ENCODE measurements at places on chromosomes 1 and 21.

DNA sequence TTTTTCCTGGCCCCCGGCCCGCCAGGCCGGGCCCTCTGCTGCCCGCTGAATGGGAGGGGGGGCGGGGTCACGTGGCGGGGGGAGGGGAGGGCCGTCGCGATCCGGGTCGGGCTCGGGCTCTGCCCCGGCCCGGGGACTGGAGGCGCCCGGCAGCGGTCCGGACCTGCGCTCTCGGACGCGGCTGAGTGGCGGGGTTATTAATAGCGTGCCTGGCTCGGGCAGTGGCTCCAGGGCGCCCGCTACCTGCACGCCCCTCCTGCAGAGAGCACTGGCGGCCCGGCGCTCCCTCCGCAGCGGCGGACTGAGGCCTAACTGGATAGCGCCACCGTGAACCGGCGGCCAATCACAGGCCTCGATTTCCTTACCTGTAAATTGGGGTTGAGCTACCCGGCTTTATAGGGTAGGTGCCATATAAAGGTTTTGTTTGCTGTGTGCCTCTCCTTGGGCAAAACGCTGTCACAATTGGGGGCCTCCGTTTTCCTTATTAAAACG lies 28.1 kb downstream of the AHDC1 start:
- DNase-seq: no peak

DNA sequence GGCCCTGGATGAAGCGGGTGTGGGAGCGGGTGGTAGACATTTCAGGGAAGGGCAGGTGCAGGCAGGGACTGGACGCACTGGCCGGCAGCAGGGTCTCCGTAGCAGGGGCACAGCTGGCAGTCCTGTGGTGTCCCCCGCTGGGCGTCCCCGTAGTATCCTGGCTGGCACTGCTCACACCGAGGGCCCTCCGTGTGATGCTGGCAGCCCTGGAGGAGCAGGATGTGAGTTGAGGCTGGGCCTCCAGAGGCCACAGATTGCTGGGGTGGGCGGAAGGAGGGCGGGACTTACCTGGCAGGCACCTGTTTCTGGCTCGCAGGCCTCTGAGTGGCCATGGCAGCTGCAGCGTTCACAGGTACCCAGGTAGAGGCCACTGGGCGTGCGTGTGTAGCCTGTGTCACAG lies 62.3 kb downstream of the LDLRAD2 start:
- DNase-seq: no peak

DNA sequence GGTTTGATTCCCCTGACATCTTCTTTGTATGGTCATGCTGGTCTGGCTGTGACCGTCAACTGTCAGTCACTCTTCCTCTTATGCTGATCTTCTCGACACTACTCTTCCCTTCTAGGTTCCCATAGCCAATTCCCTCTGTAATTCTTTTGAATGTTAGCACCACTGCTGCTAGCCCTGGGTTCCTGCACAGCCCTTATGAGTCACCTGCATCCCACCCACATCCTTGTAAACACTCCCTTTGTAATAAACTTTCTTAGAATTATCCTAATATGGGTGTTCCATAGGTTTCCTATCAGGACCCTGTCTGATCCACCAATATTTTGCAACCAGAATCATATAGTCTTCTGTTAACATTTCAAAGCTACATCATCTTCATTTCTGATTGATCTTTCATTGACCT lies 37.1 kb downstream of the JUN start:
- no peak for DNase-seq

GRCh38 chr1:12111741-12112140 lies 48.6 kb downstream of the TNFRSF8 start:
- no peak for DNase-seq

- no peak for DNase-seq
Observed at GRCh38 chr21:18524097-18524880, 120.7 kb upstream of the TMPRSS15 start.

DNA sequence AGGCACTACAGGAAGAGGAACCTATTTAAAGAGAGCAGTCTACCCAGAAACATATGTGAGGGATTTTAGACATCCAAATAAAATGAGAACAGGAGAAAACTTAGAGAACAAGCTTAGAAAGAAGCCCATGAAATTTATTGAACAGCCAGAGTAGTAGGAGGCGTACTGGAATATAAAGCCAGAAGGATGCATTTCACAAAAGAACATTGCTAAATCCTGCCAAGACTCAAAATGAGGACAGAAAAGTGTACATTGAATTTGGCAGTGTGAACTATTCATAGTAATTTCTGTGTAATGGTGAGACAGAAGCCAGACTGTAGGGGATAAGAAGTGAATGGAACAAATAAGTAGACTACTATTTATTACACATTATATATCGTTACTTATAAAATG lies 22.5 kb downstream of the CEPT1 start:
- no peak for DNase-seq

GRCh38 chr1:33387625-33388024 lies 43.3 kb downstream of the PHC2 start:
- DNase-seq: no peak

DNA sequence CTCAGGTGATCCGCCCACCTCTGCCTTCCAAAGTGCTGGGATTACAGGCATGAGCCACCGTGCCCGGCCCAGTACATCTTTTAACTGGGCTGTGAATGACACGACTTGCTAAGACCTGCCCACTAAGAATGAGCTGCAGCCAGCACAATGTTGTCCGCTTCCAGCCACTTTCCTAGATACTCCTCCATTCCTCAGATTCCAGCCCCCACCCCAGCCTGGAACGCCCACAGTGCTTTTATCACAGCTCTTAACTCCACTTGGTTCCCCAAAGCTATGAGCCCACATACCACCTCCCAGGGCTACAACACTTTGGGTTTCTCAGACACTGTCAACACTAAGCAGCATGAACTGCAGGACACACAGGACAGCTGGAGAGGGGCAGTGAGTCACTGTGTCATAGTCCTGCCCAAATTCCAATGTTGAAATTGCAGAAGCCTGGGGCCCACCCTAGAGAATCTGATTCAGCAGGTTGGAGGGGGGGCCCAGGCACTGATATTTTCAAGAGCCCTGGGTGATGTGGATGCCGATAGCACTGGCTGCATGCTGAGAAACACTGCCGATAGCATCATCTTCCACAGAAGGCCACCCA lies 58.0 kb downstream of the ACBD3 start:
- DNase-seq: no peak

DNA sequence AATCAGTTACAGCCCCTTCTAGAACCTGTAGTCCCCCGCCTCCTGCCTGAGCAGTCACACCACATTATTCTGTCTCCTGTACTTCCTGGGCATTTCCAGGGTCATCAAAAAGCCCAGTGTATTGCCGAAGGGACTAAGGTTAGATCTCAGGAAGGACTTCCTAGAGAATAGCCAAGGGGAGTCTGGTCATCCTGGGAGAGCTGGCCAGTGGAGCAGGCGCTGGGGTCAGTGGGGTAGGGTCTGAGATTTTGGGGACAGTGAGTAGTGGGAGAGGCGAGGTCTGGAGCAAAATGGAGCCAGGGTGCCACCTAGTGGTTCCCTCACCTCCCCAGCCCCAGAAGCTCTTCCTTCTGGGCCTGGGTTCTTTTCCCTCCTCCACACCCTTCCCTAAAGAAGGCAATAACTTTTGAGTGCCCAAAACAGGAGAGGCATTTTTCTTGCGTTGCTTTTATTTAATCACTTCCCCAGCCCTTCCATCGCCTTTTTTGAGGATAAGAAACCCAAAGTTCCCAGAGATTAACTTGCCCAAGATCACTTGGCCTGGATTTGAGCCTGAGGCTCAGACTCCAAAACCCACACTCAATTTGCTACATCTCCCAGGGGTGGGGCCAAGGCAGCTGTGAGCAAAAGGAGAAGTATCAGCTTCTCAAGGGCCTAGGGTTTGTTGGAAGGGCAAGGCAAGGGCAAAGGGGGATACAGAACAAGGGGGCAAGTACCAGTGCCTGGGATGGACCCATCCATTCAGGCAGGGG lies 7.3 kb upstream of the PMVK start:
- DNase-seq: peak; percentile 29

- DNase-seq: no peak
Observed at GRCh38 chr1:81799939-81800694, 617 bp upstream of the ADGRL2 start.

GRCh38 chr1:204576422-204576821 lies 60.2 kb downstream of the MDM4 start:
- no peak for DNase-seq

DNA sequence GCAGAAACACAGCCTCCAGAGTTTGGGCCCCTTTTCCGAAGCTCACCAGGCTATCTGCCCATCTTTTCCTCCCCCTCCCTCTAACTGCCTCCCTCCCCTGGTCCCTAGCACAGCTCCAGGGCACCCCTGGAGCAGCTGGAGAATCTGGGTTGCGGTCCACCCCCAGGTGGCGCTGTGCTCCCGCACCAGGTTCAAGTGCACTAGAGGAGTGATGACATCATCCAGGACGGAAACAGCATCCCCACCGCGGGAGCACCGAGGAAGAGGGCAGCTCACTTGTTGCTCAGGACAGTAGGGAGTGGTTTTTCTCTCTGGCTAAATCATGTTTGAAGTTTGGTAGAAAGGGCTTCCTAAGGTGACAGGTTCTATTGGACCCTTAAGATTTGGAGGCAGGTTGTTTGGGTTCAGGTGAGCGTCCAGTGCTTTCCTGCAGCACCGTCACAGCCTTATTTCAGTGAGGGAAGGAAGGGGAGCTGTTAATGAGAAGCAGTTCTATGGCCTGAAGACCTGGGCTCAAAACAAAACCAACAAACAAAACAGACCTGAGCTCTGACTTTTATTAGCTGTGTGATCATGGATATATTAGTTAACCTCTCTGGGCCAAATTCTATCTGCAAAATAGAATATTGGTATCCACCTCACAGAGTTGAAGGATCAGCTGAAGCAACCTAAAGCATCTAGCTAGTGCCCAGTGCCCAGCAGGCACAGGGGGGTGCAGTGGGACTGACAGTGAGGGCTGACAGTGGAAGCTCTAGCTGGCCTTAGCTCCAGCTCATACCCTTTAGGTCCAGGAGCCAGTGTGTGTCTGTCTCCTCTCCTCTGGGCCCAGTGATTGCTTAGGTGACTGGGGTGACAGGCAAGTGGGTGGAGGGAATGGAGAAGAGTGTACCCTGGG lies 7.5 kb downstream of the SHISA4 start:
- DNase-seq: peak; percentile 84

DNA sequence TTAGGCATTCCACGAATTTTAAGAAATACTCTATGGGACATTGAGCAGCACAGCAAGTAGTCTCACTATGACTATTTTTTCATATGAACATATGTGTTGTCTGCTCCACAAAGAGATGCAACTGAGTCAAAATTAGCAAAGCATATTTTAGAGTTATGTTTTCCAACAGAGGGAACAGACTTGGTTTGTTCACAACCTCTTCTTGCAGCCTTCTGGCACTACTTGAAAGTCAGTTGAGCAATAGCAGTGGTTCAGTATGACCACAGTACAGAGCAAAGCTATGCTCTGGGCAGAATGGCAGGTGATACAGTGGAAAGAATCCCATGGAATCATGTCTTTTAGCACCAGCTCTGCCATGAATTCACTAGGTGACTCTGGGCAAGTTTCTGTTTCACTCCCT lies 5.2 kb downstream of the CCN1 start:
- DNase-seq: no peak

DNA sequence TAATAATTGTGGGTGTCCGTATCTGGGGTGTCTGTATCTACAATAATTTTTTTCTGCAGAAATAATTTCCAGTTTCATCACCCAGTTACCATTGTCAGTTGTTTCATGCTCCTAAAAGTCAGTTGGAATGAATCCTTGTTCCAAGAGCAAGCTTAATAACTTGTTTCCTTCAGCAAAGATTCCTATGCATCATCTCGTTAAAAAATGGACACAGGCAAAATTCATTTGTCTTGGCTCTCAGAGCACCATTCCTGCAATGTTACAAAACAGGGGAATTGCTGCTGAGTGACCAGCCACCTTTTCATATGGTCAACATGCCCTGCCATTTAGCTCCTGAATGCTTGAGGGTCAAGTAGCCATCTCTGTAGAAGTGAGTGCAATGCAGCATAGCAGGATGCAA lies 393.4 kb downstream of the KCNT2 start:
- DNase-seq: no peak

DNA sequence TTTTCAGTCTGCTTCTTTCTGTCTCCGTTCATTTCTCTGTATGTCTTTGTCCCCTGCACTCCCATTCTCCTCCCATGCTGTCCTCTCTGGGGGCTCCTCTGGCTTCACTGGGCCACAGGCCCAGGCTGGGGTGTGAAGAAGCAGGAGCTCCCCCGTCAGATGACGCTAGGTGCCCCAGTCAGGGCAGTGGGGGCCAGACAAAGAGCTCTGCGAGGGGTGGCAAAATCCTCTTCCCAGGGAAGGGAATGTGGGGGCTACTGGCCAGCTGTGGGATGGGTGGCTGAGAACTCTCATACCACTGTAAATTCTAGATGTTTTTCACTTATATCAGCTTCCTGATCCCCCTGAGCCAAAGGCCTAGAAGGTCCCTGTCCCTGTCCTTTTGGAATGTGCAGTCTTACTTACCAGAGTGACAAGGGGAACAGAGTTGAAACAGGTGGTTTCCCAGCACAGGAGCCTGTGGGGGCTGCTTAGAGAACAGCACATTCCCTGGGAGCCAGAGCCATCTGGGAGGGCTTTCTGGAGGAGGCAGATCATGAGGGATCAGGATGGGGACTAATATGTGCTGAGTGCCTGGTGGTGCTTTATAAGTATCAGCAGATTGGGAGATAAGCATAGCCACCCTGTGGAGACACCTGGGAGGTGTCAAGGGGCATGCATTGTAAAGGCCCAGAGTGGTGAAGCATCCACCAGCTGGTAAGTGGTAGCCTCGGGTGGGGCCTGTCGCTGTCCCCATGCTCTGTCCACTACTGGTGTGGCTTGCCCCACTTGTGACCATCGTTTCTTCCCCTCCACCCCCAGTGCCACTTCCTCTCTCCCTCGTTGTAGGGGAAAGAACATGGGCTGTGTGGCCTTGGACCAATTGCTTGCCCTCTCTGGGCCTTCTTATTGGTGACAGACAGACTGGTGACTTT lies 10.1 kb upstream of the PADI1 start:
- DNase-seq: no peak

- DNase-seq: no peak
Observed at GRCh38 chr1:111561328-111561727, 57.9 kb upstream of the ADORA3 start.

DNA sequence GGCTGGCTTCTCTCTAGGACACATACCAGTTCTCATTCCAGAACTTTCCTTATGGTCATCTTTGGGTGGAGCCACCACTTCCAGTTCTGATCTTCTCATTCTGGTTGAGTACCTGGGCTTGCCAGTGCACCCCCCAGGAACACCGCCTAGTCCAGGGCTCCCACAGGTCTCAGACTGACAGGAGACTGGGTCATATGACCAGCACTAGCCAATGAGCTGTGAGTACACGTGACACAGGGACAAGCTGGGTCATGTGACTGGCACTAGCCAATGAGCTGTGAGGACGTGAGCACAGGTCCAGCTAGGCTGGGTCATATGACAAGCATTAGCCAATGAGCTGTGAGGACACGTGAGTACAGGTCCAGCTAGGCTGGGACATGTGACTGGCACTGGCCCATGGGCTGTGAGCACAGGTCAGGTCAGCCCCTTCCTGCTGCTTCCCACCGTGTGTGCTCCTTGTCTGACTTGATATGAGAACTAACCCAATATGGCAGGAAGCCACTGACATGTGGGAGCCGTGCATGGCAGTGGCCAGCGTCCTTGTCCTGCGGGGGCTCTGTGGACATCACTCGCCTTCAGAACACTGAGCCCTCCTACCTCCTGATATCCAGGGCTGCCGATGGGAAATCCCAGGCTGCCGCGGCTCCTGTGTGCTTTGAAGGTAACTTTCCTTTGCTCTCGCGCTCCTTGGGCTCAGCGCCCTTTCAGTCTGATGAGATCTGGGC lies 22.7 kb downstream of the KRTAP10-1 start:
- no peak for DNase-seq

- no peak for DNase-seq
Observed at GRCh38 chr21:28795251-28795650, 197.4 kb downstream of the LTN1 start.
